ENCODE measurements at places on chromosomes 5 and 9. TPM values are rescaled to one million over a fixed set of nuclear protein-coding genes. Genes with fewer than 3 reads are reported as not detected.

- DNase-seq = no peak
Observed at GRCh38 chr9:36213387-36213786, 22.7 kb downstream of the CLTA start.

- DNase-seq = no peak
Observed at GRCh38 chr5:74304536-74304935, 336.0 kb downstream of the ENC1 start.

The ALDH7A1 gene
- 99.9 TPM for polyA plus RNA-seq

DNA sequence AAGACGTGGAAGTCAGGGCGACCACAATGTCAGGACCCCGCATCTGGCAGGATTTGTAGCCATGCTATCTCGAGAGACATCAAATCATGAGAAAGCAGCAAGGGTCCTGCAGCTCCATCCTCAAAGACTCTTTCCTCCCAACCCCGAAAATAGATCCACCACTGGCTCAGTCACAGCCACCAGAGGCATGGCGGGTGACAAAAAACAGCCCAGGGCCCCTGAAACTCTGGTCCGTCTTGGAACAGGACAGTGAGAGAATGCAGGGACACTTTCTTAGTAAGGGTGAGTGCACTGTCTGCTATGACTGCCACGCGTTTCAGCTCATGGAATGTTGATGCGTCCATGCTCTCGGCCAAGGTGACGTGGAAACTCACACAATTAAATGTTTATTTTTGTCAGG, 220.9 kb downstream of the IRX2 start:
- DNase-seq = no peak
